Naive B cell (primary cell): ENCODE measurements at places on chromosomes 7 and 10.

- DNase-seq = no peak
Measured at GRCh38 chr10:122624546-122624945, 64.0 kb downstream of the DMBT1 start.

- no peak for DNase-seq
Measured at GRCh38 chr7:2730846-2731770, 43.1 kb downstream of the AMZ1 start.

DNA sequence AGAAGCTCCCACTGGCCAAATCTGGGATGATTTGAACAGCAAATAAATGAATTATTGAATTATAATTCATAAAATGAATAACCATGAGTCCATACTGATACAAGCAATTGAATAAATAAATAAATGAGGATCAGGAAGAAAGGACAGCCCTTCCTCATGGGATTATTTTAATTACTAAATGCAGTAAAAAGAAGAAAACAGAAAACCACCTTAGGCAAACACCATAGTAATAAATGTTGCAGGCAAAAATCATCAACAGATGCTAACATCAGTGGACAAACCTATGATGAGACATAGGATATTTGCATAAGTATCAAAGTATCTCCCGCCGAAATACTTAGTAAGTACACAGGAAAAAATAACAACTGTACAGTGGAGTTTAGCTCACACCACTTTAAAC, 33.2 kb downstream of the RAPGEF5 start:
- DNase-seq = no peak

- DNase-seq = no peak
Measured at GRCh38 chr10:43166207-43166879, 28.1 kb downstream of the CSGALNACT2 start.

DNA sequence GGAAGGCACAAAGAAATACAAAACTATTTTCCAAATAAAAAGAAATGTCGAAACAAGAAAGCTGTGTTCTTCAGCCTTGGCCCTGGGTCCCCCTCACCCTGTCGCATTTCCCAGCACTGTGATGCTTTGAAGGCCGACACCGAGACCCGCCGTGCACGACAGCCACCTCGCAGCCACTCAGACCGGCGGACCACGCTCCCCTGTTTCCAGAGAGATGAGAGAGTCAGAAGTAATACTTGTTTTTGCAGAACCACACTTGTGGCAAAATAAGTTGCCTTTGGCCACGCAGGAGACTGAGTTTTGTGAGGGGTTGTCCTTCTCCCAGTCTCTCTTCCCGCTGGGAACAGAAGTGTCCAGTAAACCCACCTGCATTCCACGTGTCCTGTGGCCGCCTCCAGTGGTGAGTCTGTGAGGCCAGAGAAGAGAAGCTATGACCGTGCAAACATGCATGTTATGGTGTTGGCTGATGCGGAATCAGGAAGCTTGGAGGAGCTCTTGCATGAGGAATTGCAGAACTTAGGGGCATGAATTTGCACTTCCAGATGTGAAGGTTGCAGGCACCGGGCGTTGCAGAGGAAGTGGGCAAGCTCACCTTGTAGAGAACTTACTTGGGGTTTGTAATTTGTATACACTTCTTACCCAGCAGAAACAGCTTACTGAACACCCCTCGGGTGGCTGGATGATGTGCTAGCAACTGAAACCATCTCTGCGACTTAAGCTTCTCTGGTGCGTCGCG, 194.5 kb downstream of the EBF3 start:
- DNase-seq = no peak

- no peak for DNase-seq
Measured at GRCh38 chr7:116528008-116528789, 3.4 kb downstream of the CAV1 start.

DNA sequence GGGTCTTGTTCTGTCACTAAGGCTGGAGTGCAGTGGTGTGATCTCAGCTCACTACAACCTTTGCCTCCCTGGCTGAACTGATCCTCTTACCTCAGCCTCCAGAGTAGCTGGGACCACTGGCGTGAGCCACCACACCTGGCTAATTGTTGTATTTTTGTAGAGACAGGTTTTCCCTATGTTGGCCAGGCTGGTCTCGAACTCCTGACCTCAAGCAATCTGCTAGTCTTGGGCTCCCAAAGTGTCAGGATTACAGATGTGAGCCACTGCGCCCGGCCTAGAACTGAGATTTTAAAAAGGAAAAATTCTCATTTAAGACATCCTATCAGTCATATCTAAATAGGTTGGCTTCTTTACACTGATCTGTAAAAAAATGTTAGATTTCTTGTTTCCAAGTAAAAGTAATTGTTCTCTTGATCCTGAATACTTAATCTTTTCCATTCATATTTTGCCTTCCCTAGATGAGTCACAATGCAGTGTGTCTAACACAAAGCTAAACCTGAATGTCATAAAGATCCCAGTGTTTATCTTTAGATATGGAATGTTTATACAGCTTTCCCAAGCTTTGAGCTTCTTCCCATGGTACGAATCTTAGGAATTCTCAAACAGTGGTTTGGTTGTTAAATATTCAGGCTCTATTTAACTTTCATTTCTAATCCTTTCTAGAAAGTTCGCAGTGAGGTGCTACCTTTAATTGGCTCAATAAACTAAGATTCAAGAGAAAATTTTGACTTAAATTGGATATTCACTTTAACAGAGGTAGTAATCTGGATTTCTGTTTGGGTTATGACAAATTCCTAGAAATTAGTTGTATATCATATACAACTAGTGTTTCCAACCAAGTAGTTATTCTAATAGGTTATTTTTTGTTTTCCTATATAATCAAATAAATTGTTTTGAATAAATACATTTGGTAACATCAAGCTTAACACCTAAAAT, 12.1 kb upstream of the LAMB1 start:
- DNase-seq = no peak

GRCh38 chr7:132160611-132161532, 415.4 kb downstream of the PLXNA4 start:
- no peak for DNase-seq

DNA sequence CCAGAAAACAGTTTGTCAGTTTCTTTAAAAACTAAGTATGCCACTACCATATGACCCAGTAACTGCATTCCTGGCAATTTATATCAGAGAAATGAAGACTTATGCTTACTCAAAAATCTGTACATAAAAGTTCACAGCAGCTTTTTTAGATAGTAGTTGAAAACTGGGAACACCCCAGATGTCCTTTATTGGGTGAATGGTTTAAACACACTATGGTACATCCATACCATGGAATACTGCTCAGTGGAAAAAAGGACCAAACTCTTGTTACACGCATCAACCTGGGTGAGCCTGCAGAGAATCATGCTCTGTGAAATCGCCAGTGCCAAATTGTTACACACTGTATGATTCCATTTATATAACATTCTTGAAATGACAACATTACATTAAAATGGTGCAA, 127.6 kb upstream of the RET start:
- DNase-seq = no peak

GRCh38 chr7:41491883-41492471, 210.9 kb downstream of the INHBA start:
- DNase-seq = no peak

DNA sequence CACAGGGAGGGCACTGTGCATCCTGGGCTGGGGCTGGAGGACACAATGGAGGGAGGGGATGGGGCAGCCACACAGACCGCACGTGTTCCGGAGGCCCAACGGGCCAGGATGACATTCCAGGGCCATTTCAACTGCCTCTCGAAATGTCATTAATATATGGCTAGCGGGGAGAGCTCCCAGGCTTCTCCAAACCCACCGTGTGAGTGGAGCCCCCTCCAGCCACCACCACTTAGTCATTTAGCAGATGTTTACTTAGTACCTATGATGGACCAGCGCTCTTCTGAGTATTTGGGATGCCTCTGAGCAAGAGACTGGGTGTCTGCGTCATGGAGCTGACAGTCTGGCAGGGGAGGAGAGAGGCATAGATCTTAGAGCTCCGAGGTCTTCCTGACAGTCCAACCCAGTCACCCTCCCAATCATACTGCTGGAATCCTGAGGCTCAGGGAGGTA, 107.3 kb downstream of the ZMIZ1 start:
- no peak for DNase-seq

- no peak for DNase-seq
Measured at GRCh38 chr7:73717991-73718405, 1.5 kb downstream of the STX1A start.

DNA sequence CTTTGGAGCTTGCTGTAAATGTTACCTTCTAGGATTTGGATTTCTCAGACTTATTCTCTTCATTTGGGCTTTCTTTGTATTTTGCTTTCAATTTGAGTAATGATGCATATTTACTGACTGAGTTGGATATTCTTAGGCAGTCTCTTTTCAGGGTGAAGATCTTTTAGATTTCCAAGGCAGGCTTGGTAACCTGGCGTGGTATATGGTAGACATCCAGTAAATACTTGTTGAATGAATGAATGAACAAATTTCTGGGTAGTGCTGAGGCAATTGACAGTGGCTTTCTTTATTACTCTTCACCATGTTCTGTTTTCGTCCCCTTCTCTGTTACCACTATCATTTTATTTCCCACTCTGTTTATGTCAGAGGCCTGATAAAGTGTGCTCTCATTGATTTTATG, 27.1 kb downstream of the BBS9 start:
- DNase-seq = no peak

DNA sequence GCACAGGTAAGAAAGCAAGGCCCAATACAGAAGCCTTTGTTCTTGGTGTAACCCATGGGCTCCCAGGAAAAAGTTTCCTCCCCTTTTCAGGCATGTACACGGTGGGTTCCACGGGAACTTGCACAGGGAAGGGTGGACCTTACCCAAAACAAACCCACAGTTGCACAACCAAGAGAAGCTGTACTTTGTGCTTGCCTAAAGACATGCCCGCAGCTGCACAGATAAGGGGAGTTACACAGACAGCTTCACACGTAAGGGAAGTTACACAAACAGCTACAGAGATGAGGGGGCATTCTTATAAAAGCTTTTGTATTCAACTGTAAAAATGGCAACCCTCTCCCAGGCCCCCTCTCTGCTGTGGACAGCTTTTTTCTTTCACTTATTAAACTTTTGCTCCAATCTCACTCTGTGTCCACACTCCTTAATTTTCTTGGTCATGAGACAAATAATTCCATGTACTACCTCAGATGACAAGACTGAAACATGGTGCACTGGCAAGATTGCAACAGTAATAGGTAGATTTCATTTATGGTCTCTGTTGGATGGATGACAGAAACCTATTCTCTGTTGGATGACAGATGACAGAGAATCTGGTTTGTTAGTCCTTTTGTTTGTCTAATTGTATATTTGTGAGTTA, 72.9 kb downstream of the ATE1 start:
- DNase-seq = no peak

- no peak for DNase-seq
Measured at GRCh38 chr10:28679581-28680357, 2.4 kb downstream of the BAMBI start.

GRCh38 chr10:51020200-51020599, 54.1 kb upstream of the PRKG1 start:
- DNase-seq = no peak

DNA sequence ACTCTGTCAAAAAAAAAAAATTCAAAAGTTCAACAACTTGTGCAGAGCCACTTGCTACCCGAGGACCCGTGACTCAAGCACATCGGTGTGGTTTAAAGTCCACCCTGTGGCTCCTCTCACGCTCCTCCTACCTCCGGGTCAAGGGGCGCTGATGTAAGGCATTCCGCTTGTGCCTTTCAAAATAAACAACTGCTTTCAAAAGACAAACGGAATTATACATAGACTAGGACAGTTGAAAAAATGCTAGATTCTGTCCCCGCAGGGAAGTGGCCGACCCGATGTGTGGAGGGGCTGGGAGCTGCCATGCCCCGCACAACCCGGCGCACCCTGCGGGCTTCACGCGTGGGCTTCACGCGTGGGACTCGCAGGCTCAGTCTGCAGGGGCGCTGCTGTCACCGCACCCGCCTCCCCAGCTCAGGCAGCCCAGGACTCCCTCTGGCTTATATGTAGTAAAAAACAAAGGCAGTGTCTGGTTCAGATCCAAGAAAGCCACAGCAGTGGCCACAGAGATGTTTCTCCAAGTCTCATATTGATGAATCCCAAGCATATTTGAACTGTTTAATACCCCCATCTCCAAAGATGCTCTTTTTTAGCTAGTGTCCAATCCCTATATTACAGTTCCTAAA, 239.7 kb upstream of the INHBA start:
- DNase-seq = no peak

DNA sequence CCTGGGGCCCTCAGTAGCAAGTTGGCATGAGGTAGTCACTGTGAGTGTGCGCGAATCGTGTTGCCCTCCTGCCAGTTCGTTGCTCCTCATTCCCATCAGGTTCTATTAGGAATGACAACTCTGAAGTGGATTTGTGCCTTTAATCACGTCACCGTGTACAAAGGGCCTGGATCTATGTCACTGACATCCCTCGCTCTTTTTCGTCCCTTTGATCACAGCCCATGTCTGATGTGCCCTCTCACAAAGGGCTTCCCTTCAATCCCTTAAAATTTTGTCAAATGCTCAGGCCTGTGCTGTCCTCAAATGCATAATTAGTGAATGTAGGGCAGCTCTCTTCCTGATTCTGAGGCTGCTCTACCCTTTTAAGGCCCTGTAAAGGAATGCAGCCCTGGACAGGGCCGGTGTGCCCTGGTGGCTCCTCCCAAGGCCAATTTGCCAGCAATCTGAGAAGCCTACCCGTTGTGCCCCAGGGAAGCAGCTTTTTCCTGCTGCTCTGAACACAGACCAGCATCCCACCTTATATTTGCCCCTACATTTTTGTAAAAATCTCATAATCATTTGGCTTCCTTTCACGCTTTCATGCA, 93.6 kb downstream of the TMEM178B start:
- no peak for DNase-seq

DNA sequence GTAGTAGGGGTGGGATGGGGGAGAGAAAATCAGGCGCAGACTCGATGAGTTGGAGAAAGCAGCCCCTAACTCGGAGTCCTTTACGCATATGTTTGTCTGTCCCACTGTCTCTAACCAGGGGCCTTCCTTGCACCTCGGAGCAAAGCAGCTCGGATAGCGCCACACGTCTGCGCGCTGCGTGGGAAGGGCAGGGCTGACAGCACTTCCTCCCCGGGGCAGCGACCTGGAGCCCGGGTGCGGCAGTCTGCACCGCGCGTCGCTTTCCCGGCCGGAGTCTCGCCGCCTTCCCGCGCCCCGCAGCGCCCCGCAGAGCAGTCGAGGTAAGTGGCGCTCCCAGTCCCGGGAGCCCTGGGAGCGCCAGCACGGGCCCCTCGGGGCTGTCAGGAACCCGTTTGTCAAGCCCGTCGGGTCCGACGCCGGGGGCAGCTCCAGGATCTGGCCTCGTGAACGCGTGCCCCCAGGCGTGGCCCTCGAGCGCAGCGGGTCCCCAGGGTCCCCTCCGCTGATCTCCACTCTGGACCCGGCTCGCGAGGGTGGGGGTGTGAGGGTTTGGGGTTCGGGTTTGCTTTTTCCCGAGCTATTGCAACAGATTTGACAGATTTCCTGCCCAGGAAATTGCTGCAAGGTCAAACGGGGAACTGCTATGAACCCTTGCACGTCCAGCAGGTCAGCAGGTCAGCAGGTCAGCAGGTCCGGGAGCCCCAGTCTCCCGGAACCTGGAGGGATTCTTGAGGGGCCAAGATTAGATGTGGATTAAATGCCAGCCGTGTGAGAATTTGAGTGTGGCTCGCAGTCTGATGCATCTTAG, 597 bp downstream of the APBB1IP start:
- peak; percentile 66 for DNase-seq

- DNase-seq = no peak
Measured at GRCh38 chr10:19918794-19919193, 102.6 kb downstream of the PLXDC2 start.
